Foreskin fibroblast (primary cell): ENCODE measurements at places on chromosomes 7 and 10.
A peak's percentile ranks its signal among the peaks of the same experiment; 100 is the strongest.

GRCh38 chr10:971150-971542 is 17.1 kb upstream of the GTPBP4 start:
- DNase-seq = peak; percentile 47

- DNase-seq = no peak
Measured at GRCh38 chr10:76411729-76412435, 980.5 kb downstream of the LRMDA start.

DNA sequence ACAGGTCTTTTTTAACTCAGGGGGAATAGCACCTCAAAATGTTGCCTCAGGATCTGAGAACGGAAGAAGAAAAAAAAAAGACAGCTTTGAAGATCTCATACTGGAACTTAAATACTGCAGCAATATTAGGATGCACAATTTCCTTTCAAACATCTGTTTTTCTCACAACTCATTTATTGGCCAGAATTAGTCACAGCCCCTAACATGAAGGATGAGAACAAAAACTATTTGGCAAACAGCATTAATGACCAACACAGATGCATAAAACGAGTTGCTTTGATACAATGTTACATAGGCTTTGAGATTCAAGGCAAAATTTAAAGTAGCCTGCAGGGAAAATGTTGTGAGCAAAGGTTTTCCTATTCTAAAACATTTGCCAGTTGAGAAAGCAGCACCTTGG is 36.5 kb downstream of the JMJD1C start:
- DNase-seq = peak; percentile 61

GRCh38 chr7:91941450-91941849 is 788 bp downstream of the AKAP9 start:
- DNase-seq = no peak

DNA sequence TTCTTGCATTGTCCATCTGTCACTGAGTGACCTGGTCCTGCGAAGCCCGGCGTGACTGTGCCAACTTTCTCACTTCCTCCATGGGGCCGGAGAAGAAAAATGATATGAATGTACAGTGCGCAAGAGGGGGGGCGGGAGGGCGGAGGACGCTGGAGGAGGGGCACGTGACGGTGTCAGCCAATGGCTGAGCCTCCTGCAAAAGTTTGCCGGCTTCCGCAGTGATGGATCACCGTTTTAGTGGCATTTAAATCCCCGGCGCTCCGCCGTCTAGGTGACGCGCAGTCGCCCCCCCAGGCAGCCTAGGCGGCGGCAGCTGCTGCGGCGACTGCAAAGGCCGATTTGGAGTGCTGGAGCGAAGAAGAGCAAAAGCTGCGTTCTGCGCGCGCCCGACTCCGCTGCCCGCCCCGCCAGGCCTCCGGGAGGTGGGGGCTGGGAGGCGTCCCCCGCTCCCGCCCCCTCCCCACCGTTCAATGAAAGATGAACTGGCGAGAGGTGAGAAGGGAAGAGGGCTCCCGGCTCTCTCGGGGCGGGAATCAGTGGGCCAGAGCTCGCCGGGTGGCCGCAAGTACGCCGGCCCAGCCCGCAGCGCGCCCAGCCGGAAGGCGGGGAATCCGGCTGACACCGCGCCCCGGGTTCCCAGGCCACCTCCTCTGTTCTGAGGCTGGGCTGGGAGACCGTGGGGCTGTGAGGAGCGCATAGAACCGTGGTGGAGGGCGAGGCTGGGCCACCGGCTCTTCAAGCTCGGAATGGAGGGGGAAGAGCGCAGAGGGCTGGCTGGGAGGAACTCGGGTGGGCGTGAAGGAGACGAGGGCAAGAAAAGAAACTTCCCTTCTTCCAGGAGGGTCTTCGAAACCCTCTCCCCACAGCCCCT is at the start of gene HOXA1:
HOXA1 (minus strand) TSS at position 104 of the 871 bp plus-strand sequence; CDS start at position 16, 88 bp downstream.
- DNase-seq = peak; percentile 93

DNA sequence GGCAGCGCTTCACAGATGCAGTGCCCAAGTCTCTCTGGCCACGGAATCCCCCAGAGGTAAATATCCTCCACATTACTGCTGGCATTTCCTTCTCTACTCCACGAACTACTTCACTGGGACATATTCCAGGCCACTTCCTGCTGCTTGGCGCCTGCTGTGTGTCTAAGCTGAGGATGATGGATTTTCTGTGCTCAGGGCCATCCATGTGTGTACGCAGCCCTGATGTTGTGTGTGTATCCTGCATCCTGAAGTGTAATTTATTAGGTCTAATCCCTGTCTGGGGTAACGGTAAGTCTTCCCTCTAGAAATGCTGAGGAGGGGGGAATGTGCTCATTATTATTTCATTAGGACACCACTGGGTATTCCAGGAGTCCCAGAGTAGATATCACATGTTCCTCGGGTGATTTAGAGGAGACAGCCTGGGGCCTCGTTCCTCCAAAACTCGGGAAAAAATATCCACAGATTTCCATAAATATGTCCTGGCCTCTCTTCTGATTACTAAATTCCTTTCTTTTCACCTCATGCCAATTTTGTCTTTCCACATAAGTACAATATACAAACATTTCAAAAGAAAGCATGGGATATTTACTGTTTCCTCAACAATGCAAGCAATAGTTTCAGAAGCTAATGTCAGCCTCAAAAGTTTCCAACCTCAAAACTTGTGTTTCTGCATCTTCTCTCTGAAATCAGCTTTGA is 25.5 kb upstream of the HABP2 start:
- no peak for DNase-seq

- DNase-seq = no peak
Measured at GRCh38 chr10:33676606-33677339, 342.3 kb upstream of the NRP1 start.

- DNase-seq = no peak
Measured at GRCh38 chr10:100045592-100045991, 35.8 kb upstream of the DNMBP start.

DNA sequence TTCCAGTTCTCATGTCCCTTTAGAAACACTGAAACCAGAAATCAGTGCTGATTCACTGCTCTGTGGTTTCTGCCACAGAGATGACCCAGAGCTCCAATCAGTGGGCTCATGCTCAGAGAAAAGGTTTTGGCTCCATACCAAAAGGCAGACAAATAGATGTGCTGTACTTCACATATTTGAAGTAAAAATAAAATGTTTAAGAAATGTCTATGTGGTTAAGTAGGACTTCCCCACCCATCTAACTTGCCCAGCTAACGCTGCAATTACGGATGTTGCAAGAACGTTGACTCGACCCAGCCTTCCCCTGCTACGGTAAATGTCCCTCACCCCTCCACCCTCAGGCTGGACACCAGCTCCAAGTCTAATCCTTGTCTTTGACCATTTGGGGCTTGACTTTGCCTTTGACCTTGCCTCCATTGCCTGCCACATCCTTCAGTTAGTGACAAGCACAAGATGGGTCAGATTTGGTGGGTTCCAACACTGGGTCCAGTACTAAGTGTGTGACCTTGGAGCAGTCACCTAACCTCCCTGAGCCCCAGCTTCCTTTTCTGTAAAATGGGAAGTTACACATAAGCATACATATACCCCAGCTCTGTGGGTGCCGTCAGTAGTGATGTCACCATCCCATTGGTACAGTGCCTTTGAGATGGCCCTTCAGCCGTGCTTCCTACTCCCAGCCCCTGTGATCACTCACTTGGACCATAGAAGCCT is 95.8 kb downstream of the CHST15 start:
- peak; percentile 93 for DNase-seq

DNA sequence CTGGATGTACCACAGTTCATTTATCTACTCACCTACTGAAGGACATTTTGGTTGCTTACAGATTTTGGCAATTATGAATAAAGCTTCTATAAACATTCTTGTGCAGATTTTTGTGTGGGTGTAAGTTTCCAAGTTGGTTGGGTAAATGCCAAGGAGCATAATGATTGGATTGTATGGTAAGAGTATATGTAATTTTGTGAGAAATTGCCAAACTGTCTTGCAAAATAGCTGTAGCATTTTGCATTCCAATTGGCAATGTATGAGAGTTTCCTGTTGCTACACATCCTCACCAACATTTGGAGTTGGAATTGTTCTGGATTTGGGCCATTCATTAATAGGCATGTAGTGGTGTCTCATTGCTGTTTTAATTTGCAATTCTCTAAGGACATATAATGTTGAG is 33.9 kb upstream of the HYAL4 start:
- DNase-seq = peak; percentile 10

DNA sequence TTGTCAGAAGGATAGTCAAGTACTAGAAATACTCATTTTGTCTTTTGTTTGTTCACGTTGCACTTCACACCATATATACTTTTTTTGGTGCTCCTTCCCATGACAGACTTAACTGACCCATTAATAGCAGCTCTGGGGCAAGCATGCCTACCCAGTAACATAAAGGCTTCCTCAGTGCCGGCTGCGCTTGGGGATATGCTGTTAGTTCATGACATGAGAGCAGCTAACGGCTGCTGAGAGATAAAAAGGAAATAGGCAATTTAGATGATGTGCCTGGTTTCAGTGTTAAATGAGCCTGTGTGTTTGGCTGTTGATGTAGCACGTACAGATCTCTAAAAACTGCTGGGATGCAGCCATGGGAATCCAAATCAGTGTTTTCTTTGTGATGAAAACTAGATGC is 86.4 kb downstream of the TAX1BP1 start:
- DNase-seq = no peak

DNA sequence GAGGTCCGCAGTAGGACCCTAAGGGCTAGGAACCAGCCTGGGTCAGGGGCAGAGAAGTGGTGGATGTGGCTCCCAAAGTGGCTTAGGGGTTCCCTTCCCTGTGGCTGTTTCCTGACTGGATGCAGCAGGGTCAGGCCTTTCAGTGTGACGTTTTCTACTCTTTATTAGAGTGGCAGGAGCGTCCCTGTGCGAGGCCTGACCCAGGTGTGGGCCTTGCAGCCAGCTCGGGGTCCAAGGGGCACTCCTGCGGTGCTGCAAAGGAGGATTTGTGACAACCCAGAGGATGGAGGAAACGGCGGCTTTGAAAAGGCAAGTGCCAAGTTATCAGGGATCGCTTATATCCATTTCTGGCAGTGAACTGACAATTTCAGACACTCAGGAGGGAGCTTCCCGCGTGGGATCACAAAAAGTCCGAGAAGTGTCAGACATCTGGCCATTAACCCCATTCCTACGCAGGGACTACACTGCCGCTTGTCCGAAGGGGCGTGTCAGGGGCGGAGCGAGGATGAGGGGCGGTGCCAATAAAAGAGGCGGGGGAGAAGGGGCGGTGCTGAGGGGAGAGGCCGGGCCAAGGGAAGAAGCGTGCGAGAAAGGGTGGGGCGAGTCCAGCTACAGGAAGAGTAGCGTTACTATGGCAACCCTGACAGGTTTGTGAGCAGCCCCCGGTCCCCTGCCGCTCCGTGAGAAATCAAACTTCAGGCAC is 98.8 kb upstream of the ZNF722 start:
- DNase-seq = no peak

DNA sequence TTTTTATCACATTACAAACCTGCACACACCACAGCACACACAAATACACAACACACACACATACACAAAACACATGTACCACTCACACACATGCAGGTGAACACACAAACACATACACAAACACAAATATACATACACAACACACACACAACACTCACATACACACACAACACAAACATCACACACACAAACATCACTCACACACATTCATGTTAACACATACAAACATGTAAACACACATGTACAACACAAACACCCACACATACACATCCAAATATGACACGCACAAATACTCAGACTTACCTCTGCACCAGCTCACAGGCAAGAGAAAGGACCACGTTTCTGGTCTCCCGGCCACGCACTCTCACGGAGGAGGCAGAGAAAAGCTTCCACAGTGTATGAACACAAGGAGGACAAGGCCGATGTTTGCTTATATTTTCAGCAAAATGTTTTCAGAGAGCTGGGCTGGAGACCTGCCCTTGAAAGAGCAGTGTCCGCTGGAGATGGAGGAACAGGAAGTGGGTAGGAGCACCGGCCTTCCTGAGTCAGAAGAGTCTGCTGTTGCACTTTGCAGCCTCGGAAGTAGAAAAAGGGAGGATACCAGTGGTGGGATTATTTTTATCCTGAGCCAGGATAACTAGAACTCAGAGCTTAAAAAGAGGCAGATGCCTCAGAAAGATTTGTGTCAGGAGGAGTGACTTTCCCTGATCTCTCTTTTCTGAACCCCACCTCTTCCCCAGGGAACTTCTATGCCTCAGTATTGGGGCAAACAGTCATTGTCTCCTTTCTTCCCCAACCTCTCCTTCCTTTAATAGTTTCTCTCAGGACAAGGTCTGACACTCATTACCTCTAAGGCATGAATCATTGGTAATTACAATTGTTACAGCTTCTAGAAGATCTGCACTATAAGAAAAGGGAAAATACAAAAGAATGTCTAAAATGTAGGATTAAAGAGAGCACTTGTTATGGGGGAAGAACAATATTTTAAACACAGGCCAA is at the start of gene GIMAP6:
GIMAP6 (minus strand) TSS at position 520 of the 999 bp plus-strand sequence. CDS start 2,243 bp downstream, outside the sequence.
- DNase-seq = no peak

GRCh38 chr10:70125918-70126552 is 6.6 kb downstream of the AIFM2 start:
- no peak for DNase-seq

GRCh38 chr7:240887-241421 is 48.6 kb downstream of the FAM20C start:
- DNase-seq = no peak

GRCh38 chr10:30371954-30372353 is 22.9 kb upstream of the MTPAP start:
- DNase-seq = no peak

- no peak for DNase-seq
Measured at GRCh38 chr10:30241422-30242110, 107.5 kb downstream of the MTPAP start.

GRCh38 chr7:34371922-34372321 is 286.1 kb upstream of the NPSR1 start:
- no peak for DNase-seq

GRCh38 chr7:129501760-129502707 is at the start of gene SMKR1:
TSS of gene SMKR1 (plus strand) at chr7:129502531. CDS start at chr7:129502825, 294 bp downstream.
- peak; percentile 50 for DNase-seq

DNA sequence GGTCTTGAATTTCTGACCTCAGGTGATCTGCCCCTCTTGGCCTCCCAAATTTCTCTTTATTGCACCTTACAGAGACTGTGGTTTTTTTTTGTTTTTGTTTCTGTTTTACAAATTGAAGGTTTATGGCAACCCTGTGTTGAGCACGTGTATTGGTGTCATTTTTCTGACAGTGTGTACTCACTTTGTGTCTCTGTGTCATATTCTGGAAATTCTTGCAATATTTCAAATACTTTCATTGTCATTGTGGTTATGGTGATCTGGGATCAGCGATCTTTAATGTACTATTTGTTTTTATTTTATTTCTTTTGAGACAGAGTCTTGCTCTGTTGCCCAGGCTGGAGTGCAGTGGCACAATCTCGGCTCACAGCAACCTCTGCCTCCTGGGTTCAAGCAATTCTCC is 89.8 kb downstream of the PRTFDC1 start:
- DNase-seq = no peak

GRCh38 chr10:8349610-8350249 is 295.2 kb downstream of the GATA3 start:
- DNase-seq = no peak

GRCh38 chr7:155816996-155817395 is 4.7 kb upstream of the SHH start:
- DNase-seq = no peak

GRCh38 chr7:101650579-101651081 is 21.5 kb upstream of the MYL10 start:
- peak; percentile 11 for DNase-seq
